Activated T-cell treated with anti-CD3 and anti-CD28 coated beads, Interleukin-2, amount 50 U/mL, for 72 hours (primary cell): ENCODE measurements at places on chromosomes 5 and 9. TPM values are rescaled to one million over a fixed set of nuclear protein-coding genes. Genes with fewer than 3 reads are reported as not detected.

- DNase-seq = peak; percentile 13
These were observed 65.3 kb upstream of the ADRB2 start for GRCh38 chr5:148760945-148761638.

DNA sequence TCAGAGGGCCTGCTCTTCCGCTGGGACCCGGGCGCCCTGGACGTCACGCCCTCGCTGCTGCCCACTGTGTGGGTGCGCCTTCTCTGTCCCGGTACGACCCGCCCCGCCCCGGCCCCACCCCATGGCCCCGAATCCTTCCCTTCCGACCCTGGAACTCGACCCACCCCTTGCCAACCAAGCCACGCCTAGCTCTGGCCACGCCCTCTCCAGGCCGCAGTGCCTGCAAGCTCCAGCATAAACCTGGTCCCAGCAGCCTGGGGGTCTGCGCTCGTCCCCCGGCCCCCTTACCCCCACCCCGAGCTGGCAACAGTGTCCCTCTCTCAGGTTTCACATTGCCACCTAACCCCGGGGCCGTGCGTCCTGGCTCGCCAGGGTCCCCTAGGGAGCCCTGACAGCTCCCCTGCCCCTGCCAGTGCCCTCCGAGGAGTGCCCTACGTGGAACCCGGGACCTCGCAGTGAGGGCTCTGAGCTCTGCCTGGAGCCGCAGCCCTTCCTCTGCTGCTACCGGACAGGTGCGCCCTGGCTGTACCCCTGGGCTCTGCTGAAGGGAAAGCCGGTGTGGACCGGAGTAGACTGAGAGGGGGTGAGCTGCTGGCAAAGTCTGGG lies 3.4 kb downstream of the ADGRD2 start:
- no peak for DNase-seq

GRCh38 chr5:94618029-94618492 lies 343 bp downstream of the KIAA0825 start:
- DNase-seq = peak; percentile 33

- DNase-seq = no peak
These were observed 330.6 kb downstream of the CHSY3 start for GRCh38 chr5:130234816-130235215.

- no peak for DNase-seq
These were observed 159.5 kb upstream of the CDH10 start for GRCh38 chr5:24804221-24804681.

DNA sequence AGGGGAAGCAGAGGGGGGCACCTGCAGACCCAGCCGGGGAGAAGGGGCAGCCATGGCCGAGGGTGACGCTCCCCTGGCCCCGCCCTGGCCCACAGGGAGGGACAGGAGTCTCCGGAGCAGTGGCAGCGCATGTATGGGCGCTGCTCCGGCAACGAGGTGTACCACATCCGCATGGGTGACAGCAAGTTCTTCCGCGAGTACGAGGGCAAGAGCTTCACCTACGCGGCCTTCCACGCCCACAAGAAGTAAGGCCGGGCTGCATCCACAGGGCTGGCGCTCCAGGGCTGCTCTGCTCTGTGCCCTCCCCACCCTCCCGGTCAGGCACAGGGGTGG lies 68.2 kb downstream of the KCNT1 start:
- DNase-seq = no peak

- DNase-seq = no peak
These were observed 1672.9 kb upstream of the WWC1 start for GRCh38 chr5:166618526-166618925.

DNA sequence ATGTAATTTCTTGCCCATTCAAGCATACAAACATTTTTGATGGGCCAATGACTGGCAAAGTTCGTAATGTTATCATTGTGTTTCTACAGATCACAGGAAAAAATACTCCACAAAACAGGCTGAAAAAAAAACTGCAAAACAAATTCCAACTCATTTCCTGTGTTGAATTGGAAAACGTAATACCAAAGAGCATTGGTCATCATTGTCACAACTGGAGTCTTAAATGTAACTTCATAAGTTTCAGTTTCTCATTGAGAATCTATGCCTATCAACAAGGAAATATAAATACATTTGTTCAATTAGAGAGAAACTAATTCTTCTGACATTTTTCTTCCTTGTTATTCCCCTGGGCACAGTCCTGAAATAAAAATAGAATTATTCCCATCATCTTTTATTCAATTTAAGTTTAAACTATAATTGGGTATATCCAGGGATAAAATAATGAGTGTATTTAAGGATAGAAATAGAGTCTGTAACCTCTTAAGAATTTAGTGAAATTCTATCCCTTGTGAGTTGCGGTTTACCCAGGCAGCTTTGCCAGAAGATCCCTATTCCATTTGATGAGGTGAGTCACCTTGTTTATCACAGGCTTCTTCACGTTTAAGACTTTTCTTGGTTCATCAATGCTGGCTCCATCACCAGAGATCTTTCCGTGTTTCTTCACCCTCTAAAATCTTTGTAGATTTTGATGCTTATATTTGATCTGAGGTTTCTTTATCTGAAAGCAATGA lies 112.7 kb upstream of the ITGA1 start:
- DNase-seq = no peak

DNA sequence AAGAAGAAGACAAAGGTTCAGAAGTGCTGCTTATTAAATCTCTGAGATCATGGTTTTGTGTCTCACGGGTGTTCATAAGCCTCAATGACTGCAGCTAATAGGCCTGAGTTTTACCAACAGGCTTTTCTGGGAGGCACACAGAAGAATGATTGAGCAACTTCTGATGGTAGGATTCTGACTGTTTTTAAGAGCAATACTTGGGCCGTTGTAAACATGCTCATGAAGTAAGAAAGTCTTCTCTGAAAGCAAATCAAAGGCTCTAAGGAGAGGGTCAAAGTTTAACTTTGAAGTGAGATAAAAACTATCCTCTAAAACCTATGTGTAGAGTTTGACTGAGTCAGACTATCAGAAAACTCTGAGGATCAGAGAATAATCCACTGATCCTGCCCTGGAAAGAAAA lies 390.9 kb upstream of the DAB2 start:
- DNase-seq = no peak

- peak; percentile 78 for DNase-seq
These were observed 4.7 kb downstream of the DNAI1 start for GRCh38 chr9:34463098-34463900.

DNA sequence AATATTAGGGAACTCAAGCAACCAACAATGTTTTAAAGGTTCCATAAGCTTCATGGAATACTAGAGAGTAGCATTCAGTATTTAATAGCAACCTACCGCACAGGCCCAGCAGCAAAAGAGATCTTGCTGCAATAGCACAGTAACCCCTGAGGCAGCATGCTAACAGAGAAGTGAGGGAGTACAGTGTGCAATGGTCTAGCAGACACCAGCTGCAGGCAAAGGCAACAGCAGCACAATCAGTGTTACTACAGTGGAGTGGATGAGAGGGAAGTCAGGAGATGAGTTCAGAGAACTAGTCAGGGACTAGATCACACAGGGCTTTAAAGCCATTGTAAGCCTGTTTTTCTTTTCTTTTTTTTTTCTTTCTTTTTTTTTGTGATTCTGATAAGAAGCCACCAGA lies 2.8 kb downstream of the TICAM2 start:
- no peak for DNase-seq

- peak; percentile 77 for DNase-seq
These were observed at the start of gene PRELID2 for GRCh38 chr5:145834917-145835847. PRELID2 (minus strand) TSS chr5:145835342; CDS start chr5:145835251, 91 bp downstream.

GRCh38 chr5:170769898-170770416 lies 13.6 kb upstream of the GABRP start:
- DNase-seq = no peak

GRCh38 chr9:37953775-37954437 lies 50.0 kb upstream of the SLC25A51 start:
- peak; percentile 62 for DNase-seq

- no peak for DNase-seq
These were observed 341.8 kb upstream of the CTNND2 start for GRCh38 chr5:12246036-12246435.

DNA sequence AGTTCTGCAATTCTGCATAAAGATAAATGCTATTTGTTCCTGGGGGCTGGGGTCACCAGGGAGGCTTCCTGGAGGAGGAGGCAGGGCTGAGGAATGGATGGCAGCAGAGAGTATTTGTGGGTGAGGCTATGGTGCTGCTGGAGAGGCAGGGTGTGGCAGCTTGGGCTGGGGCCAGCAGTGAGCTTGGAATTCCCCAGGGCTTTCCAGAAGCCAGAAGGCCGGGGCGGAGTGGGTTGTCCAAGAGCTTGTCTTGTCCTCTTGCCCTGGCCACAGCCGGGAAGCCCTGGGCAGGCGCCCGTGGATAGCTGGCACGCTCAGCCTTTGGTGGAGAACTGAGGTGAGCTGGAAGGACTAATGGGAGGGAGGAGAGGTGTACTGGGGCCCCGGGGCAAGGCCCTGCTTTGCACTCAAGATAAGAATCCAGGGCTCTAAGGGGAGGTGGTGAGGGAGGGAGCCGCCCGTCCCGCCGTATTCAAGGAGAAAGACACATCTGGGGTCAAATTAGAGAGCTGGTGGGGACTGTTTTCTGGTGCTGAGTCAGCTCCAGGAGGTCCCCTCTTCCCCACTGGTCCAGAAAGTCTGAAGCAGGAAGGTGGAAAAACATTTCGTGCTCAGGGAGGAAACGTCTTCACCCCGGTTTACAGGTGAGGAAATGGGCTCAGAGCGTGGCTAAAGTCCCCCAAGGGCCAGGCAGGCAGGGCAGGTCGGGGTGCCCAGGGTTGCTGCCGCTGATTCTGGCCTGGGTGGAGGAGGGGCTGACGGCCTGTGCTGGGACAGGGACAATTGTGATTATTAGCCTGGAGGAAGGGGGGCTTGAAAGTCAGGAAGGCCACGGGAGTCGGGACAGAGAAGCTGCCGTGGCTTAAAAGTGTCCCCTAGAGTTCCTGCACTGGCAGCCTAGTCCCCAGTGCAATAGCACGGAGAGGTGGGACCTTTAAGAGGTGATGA lies 26.9 kb upstream of the CNOT6 start:
- no peak for DNase-seq

DNA sequence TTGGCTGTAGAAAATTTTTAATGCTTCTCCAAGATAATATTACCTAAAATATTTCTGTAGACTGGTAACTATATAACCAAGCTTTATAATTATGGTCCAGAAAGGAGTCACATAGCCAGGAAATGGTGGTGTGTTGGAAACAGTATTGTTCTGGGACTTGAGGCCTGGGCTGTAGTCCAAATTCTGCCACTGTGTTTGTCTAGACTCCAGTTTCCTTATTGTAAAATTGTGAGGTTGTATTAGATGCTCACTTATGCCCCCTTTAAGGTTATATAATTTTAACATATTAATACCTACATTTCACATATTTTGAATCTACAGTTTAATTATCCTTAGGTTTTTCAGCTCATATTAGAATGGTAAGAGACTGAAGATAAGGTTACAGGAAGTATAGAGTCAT lies 42.4 kb downstream of the STX17 start:
- no peak for DNase-seq

DNA sequence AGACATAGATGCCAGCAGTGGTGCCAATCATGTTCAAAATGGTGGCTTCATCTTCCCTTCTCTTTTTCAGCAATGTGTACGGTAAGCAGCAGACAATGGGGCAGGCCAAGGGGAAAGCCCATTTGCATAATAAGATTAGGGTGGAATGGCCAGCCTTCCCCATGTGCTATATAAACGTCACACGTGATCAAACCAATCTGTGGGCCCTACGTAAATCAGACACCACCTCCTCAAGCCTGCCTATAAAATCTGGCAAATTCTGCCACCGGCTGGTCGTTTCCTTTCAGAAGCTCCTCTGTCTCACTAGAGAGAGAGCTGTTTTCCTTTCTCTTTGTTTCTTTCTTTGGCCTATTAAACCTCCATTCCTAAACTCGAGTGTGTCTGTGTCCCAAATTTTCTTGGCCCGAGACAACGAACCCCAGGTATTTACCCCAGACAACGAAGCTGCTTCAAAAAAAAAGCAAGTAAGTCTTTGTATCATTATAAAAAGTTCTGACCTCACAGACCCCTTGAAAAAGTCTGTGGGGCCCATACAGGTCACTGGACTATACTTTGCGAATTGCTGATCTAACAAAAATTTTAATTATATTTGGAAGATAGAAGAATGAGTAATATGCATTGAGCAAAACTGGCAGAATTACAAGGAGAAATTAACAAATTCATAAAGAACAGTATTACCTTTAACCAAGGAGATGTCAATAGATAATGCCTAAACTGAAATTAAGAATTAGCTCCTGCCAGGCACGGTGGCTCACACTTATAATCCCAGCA lies 15.2 kb downstream of the ZBTB5 start:
- DNase-seq = no peak

The PALM2AKAP2 gene
- 0.30 TPM for total RNA-seq

The FAM200C gene
- 0.46 TPM for total RNA-seq

The CFAP77 gene
- total RNA-seq = not detected

The CDC20B gene
- 0.07 TPM for total RNA-seq

The SPATA31A1 gene
- not detected for total RNA-seq

The LCN15 gene
- not detected for total RNA-seq

The GMCL2 gene
- not detected for total RNA-seq

The PCDHGA5 gene
- total RNA-seq = not detected

The NPDC1 gene
- 27.2 TPM for total RNA-seq

The NR2F1-AS1 gene
- total RNA-seq = 0.41 TPM

The INSL6 gene
- total RNA-seq = not detected

The COL15A1 gene
- 0.19 TPM for total RNA-seq

The SPINK7 gene
- not detected for total RNA-seq

The CRHBP gene
- total RNA-seq = 0.26 TPM

The SLC36A2 gene
- not detected for total RNA-seq

The MPDZ gene
- total RNA-seq = not detected

The PCDHGA9 gene
- total RNA-seq = 0.09 TPM
